ENCODE measurements at places on chromosomes 16 and 17.

DNA sequence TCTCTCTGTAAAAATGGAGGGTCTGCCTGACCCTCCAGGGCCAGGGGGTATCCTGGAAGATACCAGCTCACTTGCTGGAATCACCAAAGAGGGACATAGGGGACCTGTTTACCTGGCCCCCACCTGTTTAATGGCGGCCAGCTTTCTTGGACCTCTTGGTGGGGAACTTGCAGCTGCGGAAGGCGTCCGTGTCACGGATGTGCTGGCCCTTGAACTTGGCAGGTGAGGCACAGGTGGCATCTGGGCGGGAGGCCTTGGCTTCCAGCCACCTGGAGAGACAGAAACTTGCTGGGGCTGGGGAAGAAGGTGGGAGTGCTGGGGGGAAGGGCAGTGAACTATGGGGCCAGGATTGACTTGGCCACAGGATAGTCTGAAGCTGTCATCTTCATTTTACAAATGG lies 3.5 kb downstream of the CHAD start:
- DNase-seq = no peak

GRCh38 chr17:81385320-81386111 lies 9.7 kb upstream of the BAHCC1 start:
- DNase-seq = no peak

DNA sequence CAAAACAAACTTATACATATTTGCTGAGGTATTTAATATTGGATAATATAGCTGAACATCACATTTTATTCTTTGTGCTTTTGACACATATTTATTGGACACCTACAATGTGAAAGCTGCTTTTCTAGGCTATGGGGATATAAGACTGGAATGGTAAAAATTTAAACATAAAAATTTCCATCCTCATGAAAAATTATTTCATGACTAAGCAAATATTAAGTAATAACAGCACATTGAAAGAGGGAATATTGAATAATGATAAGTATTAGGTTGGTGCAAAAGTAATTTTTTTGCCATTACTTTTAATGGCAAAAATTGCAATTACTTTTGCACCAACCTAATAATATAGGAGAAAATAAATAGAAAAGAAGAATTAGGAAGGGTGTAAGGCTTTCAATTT lies 972.5 kb upstream of the CDH8 start:
- DNase-seq = no peak

GRCh38 chr17:16001226-16001897 lies 1.7 kb downstream of the TTC19 start:
- no peak for DNase-seq

GRCh38 chr17:48623583-48623982 lies 2.6 kb downstream of the HOXB9 start:
- DNase-seq = no peak

- no peak for DNase-seq
Measured at GRCh38 chr16:28555561-28555960, 1.8 kb downstream of the SGF29 start.

GRCh38 chr16:84220851-84221250 lies 19.0 kb downstream of the KCNG4 start:
- DNase-seq = no peak

Data from cortex of kidney (tissue), 1 donor.